ENCODE measurements at places on chromosomes 4 and X. TPM values are rescaled to one million over a fixed set of nuclear protein-coding genes. Genes with fewer than 3 reads are reported as not detected.

The SLC9B2 gene
- total RNA-seq: 17.0 TPM

DNA sequence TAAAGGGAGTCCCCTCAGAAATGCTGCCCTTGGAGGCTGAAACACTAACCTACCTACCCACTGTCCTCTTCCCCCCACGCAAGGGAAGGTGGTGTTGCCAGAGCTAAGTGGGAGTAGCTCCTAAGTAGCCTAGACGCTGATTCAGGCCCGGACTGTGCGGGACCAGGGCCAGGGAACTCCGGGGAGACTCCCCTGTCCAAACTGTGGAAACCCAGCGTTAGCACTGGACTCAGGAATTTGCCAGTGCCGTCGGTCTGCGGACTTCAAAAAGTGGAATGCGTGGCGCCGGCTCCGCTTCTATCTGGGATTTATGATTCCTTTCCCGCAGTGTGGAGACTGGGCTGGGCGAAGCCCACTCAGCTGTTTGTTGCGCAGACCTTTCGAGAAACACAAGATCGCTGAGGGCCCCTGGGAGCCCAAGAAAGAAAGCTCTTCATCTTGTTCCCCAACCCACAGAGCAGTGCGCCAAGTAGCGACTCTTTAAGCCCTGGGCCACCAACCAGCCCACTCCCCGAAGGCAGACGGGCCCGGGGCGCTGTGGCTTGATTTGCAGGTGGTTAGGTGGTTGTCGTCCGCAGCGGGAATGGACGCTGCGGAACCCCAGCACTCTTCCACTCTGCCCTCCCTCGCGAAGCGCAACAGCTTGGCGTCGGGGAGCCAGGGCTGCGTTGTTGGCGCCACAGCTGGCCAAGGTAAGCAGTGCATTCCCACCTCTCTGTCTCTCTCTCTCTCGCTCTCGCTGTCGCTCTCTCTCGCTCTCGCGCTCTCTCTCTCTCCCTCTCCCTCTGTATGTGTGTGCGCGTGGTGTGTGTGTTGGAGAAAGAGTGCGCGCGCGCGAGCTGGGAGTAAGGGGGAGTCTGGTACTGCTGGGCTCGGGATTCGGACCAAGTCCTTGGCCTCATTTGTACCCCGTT, 2.0 kb downstream of the TMEM255A start:
- H3K4me1 ChIP-seq: no peaks in the 10 kb centered on the region
- no peak overlapping the region for H3K4me3 ChIP-seq
- H3K36me3 ChIP-seq: no peaks in the 10 kb centered on the region
- H3K27ac ChIP-seq: no peak overlapping the region

- no peak overlapping the region for H3K4me3 ChIP-seq
- no peaks in the 10 kb centered on the region for H3K4me1 ChIP-seq
- H3K27ac ChIP-seq: no peak overlapping the region
- no peaks in the 10 kb centered on the region for H3K36me3 ChIP-seq
Observed at GRCh38 chrX:53481816-53482465, 47.8 kb upstream of the HSD17B10 start.

- H3K27me3 ChIP-seq: no peaks in the 10 kb centered on the region
- no peak for DNase-seq
- no peak overlapping the region for H3K4me3 ChIP-seq
- no peaks in the 10 kb centered on the region for H3K4me1 ChIP-seq
- no peak overlapping the region for H3K27ac ChIP-seq
Observed at GRCh38 chrX:119105826-119106225, 21.8 kb downstream of the KIAA1210 start.

Measured in aorta (tissue), 5 donors.